ENCODE measurements at places on chromosomes 12 and 14.

DNA sequence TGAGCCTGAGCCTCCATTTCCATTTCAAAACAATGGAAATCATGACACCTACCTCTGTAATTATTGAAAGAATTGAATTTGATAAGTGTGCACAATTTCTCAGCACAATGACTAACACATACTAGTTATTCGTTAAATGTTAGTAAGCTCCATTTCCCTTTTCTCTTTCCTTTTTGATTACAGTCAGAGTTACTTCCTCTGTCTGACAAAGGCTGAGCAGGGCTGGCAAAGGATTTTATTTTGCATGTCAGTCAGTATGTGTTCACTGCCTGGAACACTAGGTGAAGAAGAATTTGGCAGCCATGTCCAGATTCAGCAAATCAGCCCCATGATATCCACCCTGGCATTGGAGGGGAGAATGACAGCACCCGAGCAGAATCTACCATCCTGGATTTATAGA lies 12.2 kb upstream of the RHOJ start:
- no peak for DNase-seq

- peak; percentile 44 for DNase-seq
These were observed 33.2 kb upstream of the STRN3 start for GRCh38 chr14:31059152-31059924.

- DNase-seq, result peak; percentile 65
These were observed 2.3 kb downstream of the JDP2 start for GRCh38 chr14:75430116-75430515.

DNA sequence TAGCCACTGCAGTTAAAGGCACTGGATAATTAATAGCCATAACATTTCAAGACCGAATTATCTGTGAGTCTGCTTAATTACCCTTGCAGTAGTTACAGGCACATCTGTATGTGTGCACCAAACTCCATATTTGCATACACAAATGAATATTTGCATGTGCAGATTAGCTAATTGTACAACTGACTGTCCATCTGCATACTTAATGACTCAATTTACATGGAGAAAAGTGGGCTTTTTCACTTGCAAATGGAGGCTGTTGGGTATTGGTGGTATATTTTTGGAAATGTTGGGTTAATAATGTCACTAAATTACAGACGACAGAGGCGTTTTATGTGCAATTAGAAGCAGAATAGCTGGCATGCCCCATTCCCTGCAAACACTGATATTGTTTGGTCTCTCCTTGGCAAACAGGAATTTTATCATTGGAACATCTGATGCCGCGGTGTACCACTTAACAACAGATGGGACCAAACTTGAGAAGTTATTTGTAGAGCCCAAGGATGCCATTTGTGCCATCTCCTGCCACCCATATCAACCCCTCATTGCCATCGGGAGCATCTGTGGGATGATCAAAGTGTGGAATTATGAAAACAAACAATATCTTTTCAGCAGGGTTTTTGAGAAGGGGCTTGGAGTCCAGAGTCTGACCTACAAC lies 39.6 kb downstream of the CFAP251 start:
- no peak for DNase-seq

- DNase-seq, result no peak
These were observed 86.5 kb downstream of the DAAM1 start for GRCh38 chr14:59274991-59275391.

- DNase-seq, result no peak
These were observed 62.3 kb upstream of the EGLN3 start for GRCh38 chr14:34012978-34013720.

GRCh38 chr14:25988536-25988935 lies 609.3 kb downstream of the NOVA1 start:
- no peak for DNase-seq

DNA sequence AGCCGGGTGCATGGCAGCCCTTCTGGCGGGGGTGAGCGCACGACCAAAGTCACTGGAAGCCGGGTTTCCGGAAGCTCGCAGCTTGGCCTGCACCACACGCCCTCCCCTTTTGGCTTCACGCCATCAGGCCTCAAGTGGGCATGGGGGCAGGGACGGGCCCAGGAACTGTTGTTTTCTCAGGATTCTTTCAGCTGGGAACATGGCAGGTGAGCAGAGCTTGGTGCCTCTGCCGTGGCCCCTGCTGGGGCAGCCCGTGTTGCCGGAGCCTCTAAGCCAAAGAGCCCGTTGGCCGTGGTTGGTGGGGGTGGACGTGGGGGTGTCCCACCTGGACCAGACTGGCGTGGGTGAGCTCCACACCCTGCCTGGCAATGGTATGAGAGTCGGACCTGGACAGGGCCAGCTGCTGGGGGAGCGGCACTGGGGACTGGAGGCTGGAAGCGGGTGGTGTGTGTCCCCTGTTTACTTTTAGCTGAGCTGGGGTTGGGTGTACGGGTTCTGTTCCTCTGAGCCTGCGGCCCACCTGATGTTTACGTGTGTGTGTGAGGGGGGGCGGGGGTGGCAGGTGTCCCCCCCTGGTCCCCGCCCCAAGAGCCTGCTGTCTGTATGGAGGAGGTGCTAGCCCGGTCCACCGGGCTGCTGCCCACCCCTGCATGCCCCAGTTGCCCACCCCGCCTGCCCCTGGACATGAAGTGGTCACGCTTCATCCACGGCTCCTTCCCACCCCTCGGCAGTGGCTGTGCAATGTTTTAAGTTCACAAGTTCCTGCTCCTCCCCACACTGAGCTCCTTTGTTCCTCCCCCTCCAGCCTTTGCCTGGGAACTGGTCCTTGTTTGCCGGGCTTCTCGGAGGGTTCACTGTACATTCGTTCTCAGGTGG lies 28.7 kb upstream of the PLD4 start:
- no peak for DNase-seq

DNA sequence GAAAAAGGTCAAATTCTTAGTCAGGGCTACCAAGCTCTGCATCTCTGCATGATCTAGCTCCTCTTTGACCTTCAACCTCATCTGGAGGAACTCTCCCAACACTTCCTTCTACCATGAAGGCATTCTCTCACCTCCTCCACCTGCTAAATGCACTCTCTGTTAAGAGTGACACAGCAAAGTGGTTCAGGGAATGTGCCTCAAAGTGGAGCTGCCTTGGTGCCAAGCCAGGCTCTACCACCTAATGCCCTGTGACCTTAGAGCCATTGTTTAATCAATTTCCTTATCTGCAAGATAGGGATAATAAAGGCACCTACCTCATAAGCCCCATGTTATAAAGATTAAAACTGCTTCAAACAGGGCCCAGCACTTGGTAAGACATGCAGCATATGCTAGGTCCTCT lies 236.7 kb downstream of the ANO2 start:
- no peak for DNase-seq

DNA sequence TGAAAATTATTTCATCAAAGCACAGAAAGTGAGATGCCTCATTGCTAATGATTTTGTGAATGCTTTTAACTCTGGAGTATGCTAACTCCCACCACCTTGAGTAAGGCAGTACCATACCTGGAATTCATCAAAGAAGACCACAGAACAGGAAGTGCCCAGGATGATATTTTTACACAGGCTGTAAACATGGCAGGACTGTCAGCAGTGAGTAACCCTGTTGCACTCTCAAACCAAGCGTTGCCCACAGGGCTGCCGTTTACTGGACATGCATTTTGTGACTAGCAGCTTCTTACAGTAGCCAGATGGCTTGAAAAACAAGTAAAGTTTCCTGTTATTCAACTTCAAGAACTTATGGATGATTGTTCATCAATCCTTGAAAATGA lies 42.4 kb downstream of the RALGAPA1 start:
- DNase-seq, result no peak

DNA sequence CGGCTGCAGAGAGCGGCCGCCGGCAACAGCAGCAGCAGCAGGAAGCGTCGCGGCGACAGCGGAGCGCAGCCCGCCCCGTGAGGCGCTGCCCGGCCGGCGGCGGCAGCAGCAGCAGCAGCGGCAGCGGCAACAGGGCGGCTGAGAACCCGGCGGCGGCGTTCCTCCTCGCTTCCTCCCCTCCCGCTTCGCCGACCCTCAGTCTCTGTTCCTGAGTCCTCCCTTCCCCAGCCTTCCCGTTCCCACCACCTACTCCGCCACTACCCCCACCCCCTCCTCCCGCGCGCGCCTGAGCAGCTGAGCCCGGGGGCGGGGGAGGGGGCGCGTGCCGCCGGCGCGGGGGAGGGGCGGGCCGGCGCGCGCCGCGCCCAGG lies 310 bp downstream of the BICDL1 start:
- no peak for DNase-seq

- no peak for DNase-seq
These were observed 73.7 kb downstream of the SERPINA3 start for GRCh38 chr14:94685681-94686485.

DNA sequence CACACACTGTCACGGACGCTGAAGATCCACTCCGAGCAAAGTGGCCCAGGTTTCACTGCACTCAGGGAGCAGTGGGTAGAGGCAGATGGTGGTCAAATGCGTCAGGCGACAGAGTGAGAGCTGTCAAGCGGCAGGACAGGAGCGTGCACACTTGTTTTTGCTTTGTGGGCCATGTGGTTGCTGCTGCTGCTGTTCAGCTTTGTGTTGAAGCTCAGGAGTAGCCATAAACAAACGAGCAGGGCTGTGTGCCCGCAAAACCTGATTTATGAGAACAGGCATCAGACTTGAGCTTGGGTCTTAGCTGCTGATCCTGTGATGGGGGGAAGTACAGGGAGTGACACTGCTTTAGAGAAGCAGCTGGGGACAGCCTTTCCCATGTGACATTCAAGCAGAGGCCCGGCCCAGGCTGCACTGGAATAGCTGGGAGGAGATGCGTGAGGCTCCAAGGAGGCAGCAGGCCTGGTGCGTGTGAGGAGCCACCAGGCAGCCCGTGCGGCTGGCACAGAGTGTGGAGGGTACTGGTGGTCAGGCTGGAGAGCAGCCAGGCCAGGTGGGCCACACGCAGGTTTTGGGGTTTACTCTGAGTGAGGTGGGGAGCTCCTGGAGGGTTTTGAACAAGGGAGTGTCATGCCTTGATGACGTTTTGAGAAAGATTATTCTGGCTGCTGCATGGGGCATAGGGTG lies 31.1 kb upstream of the ASPG start:
- no peak for DNase-seq

DNA sequence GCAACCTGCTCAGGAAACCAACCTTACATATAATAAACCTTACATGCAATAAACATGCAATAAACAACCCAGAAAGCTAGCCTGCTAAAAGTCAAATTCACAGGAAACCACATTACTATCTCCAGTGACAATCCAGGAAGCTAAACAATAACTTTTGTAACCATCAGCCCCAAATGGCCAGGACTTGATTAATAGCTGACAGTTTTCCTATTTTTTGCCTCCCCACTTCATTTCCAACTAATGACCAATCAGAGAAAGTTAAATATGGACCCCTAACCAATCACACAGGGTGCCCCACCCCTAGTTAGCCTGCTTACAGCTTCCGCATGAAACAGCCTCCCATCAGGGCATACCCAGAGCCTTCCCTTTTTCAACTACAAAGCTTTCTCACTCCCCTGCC lies 152.2 kb upstream of the LMNTD1 start:
- DNase-seq, result no peak

DNA sequence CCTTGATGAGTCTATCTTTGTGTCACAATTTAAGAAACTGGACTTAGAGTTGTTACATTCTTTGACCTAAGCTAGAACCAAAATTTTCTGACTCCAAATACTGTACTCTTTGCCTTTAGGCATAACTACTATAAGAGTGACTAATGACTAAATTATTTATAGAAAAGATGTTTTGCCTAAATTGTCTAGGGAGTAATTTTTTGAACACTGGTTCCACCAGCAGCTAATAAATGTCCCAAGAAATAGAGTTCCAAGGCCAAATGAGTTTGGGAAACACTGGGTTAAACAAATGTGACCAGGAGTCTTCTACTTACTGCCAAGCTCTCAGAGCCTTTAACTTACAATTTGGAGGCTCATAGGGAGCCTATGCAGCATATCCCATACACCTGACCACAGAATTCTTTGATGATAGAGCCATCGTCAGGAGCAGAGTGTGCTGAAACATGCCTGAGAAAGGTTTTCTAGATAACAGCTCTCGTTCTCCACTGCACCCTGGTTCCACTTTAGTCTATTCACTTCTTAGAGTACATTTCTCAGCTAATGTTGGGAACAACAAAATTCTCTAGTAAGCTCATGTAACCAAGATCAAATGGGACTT lies 215.9 kb upstream of the HMGA2 start:
- DNase-seq, result no peak

GRCh38 chr14:94544726-94545125 lies 16.5 kb upstream of the SERPINA4 start:
- no peak for DNase-seq

- DNase-seq, result no peak
These were observed 939 bp downstream of the TGFB3 start for GRCh38 chr14:75980856-75981255.

DNA sequence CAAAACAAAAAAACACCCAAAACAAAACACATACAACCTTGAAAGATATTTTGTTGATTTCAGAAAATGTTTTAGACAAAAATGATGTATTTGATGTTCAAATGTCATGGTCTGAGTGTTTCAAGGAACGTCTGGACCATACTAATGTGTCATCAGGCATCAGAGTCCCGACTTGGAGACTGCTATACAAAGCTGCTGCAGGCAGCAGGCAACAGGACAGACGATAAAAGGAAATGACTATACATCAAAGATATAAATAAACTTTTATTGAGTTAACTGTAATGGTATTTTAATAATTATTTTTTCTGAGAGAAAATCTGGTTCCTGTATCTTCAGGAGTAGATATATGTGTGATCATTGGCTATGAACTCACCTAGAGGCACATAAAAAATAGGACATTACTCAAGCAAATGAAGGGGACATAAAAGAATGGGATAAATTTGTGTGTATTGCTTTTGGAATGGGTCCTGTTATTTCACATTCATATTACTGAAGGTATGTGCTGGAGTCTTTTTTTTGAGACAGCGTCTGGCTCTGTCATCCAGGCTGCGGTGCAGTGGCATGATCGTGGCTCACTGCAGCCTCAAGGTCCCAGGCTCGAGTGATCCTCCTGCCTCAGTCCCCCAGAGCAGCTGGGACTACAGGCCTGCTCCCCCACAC lies 87.3 kb upstream of the HECTD1 start:
- no peak for DNase-seq

DNA sequence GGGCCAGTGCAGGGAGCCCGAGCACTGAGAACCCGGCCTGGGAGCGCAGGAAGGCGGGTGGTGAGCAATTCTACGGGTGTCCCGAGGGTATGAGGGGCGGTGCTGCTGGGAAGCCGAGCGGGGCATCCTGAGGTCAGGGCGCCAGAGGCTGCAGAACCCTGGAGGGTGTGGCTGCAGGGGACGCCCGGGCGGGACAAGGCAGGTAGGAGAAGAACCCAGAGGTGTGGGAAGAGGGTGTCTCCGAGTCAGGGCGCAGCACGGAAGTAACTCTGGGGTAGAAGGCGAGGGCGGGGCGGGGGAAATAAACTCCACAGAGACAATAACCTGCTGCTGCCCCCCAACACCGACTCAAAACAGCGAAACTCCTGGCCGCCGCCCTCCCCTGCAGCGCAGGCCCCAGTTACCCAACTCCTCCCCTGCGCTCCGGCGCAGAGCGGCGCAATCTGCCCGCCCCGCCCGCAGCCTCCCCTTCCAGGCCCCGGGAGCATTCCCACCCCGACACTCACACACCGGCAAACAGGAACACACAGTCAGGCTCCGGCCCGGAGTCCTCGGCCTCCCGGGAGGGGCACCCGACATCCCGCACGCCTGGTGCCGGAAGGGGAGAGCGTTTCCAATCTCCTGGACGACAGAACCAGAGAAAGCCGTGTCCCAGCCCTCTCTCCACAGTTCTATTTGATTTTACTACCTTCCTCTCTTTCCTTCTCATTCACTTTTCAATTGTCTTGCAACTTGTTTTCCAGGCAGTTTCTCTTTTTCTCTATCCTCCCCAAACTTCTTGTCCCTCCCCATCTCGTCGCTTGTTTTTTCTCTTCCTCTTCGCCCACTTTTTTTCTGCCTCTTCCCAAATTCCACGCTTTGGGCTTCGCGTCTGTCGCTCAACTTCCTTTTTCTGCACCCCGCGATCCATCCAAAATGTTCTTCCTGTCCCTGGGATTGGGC lies 2.4 kb downstream of the HRK start:
- DNase-seq, result peak; percentile 53

- DNase-seq, result no peak
These were observed 11.7 kb downstream of the KIF21A start for GRCh38 chr12:39431002-39431796.

Data from AG08396 (cell line).